SW 1271 (cell line): ENCODE measurements at places on chromosomes 6 and 20.

- DNase-seq = no peak
Measured at GRCh38 chr6:132728616-132729015, 14.8 kb upstream of the VNN1 start.

DNA sequence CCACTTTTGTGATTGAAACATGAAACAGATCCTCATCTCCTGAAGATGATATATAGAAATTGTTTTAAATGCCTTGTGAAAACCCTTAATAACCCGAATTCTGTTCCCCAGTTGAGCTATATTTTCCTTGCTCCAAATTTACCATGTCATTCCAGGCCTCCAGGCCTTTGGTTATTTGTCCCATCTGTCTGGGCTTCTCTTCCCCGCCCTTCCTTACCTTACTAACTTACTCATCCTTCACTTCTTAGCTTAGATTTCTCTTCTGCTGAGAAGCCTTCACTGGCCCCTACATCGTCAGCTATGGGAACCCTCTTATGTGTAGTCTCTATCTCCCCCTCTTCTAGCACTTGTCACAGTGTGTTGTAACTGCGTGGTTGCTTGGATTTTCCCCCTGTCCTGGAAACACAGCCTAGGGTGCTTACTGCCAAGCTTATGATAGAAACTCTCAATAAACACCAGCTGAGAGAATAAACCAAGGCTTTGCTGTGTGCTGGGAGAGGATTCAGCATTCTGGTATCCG lies 68.6 kb downstream of the SGK1 start:
- DNase-seq = no peak

- peak; percentile 46 for DNase-seq
Measured at GRCh38 chr20:10427060-10427692, 6.8 kb downstream of the MKKS start.

- DNase-seq = no peak
Measured at GRCh38 chr20:48851579-48851978, 23.8 kb upstream of the PREX1 start.
